Dermis blood vessel endothelial cell (primary cell): ENCODE measurements at places on chromosomes 4 and X. TPM values are rescaled to one million over a fixed set of nuclear protein-coding genes. Genes with fewer than 3 reads are reported as not detected.

DNA sequence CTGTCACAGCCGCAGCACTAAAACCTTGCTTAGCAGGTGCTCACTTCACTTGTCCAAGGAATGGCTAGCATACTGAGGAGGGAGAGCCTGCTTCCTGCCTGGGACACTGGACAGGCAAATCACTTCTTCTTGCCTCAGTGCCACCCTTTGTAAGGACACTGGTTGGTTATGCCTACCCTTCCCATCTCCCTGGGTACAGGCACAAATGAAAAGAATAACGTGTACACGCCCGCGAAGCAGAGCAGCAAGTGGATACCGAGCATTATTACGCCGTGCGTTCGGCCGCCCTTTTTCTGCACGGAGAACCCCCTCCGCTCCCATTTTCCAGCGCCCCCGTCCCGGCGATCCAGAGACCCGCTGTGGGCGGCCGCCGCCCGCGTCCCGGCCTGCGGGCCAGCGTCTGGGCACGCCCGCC, 338 bp upstream of the KLHL2 start:
- peak; percentile 56 for DNase-seq

UTP14A gene
- total RNA-seq = 20.9 and 25.0 TPM in 2 replicates

- no peak for DNase-seq
Observed at GRCh38 chrX:52082578-52082977, 13.6 kb upstream of the MAGED4B start.

RWDD4 gene
- 13.3 and 20.2 TPM in 2 replicates for total RNA-seq

DNA sequence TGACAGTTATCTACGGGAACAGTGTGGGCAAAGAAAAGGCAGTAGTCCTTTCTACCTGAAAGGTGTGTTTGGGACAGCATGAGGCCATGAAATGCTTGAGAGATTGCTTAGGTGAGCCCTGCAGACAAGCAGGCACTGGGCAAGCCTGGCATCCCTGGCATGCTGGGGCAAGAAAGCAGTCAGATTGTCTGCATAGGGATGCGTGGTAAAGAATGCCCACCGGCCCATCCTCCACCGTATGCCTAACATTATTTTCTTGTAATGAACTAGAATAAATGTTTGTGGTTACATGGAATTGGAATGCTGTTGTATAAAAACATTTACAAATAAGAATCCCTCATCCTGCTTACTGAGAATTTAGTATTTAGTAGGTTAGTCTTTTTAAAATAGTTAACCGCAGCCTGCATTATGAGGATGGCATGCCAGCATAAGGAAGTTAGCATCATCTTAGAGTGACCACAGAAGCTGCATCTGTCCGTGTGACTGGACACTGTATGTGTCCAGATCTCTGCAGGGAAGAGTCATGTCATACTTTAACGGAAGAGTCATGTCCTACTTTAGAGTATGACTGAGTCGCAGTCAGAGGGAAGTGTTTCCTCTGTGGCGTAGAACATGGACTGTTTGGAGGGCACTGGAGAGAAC, 18.9 kb downstream of the ZBTB49 start:
- DNase-seq = no peak

GRCh38 chr4:152564336-152564735, 28.4 kb upstream of the FBXW7 start:
- DNase-seq = no peak

OTUD4 gene
- 29.5 and 35.9 TPM in 2 replicates for total RNA-seq

DCAF8L2 gene
- total RNA-seq = not detected in 2 replicates

DNA sequence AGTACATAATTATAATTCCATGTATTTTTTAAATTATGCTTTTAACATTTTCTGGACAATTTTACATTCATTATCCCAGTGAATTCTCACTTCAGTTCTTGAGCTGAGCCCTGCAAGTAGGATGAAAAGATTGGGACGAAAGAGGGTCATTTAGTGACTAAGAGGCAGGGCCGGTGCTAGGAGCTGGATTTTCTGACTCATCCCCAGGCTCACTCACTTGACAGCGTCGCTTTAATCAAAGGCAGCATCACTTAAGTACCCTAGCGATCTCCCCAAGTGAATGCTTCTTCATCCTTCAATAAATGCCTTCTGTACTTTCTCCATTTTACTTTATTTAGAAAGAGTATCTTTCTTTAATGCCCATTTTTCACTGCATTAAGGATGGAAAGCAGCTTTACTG, 263.6 kb downstream of the HS3ST1 start:
- DNase-seq = no peak

DNA sequence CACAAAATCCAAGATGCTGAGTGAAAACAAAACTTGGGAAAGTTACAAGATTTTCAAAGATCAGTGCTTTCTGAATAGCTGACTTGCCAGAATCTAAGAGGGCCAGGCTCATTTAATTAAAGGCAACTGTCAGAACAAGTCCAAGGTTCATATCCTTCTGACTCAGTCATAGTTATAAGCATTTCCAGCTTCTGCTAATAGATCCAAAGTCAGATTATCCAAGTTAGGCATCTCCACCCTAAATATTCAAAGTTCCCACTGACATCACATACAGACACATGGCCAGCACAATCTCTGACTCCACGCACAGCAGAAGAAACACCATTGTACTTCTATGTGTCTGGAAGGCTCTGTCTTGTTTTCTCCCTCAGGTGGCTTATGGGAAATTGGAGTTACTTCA, 41.8 kb downstream of the GASK1B start:
- DNase-seq = no peak

DNA sequence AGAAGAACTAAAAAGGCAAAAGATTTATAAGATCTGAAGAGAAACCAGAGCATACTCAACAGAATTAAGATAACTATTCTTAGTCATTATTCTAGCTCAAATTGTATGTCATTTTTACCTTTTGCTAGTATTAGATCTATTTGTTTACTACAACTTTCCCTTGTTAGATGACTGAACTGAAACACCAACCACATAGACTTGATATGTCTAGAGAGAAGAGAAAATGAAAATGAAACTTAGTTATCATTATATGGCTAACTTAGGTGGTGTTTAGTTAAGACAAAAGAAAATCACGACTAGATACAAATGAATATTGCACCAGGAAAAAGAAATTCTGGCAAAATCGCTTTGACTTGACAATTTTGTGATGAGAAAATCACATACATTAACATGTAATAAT, 690.8 kb downstream of the PCDH18 start:
- DNase-seq = no peak

MAD2L1 gene
- total RNA-seq = 6.8 and 24.2 TPM in 2 replicates

- no peak for DNase-seq
Observed at GRCh38 chr4:164438321-164438720, 315.6 kb upstream of the SMIM31 start.

- peak; percentile 47 for DNase-seq
Observed at GRCh38 chrX:270848-271367, 10.3 kb upstream of the PLCXD1 start.

DNA sequence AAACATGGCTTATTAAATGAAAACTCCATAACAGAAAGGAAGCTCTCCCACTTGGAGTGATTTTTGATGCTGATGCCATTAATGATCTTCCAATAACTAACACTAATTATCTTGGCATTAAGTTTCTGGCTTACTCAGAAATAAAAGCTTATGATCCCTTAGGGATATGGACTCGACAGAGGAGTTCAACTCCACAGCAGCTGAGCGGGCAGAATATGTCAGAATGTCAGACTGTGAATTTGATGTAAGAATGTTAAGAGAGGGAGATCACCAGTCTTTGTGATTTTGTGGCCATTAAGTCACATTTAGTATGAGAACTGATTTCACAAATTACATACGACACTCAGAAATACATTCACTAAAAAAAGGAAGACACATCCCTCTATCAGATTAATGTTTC, 2244.0 kb downstream of the ARAP2 start:
- DNase-seq = no peak

DNA sequence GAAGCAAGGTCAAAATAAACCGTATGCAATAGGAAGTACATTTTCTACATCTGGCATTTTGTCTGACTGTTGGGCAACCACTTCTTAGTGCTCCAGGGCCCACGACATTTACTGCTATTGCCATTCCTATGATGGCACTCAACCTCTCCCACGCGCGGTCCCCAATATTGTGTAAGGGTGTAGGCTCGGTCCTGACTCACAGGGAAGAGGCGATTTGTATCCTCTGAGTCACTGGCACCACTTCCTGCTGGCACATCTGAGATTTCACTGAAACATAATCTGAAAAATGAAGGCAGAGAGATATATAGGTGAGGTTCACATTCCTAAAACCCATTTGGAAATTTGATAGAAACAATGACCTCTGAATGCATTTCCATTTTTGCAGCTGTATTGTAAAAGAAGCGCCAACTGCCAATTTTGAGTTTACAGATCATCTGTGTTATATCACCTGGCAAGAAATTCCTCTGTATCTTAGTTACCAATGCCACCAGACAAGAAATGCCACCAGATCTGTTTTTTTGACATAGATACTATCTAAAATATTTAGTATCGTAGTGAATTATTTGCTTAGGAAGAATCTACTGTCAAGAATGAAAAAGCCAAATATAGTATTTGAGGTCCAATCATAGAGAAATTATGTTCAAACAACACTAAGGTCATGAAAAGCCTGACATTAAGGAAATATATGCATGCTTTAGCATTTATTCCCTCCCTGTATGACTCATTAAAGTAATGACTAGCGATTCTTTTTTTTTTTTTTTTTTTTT, 9.8 kb downstream of the EREG start:
- peak; percentile 55 for DNase-seq
